ENCODE measurements at places on chromosomes 16 and 17. TPM values are rescaled to one million over a fixed set of nuclear protein-coding genes. Genes with fewer than 3 reads are reported as not detected.

RPL19 gene
- 1,465 TPM for total RNA-seq

LGALS9C gene
- 0.47 TPM for total RNA-seq

CLEC10A gene
- 7.7 TPM for total RNA-seq

KRTAP2-3 gene
- total RNA-seq = not detected

DPEP3 gene
- 0.18 TPM for total RNA-seq

CCL2 gene
- total RNA-seq = 34.1 TPM

NACA2 gene
- not detected for total RNA-seq

BEAN1 gene
- total RNA-seq = 0.15 TPM

TAC4 gene
- total RNA-seq = not detected

SOCS1 gene
- total RNA-seq = 17.8 TPM

SLC12A3 gene
- not detected for total RNA-seq

PROCA1 gene
- total RNA-seq = 4.4 TPM

ABI3 gene
- 46.8 TPM for total RNA-seq

ACSM2A gene
- total RNA-seq = not detected

TSPOAP1 gene
- total RNA-seq = 20.2 TPM

GH1 gene
- not detected for total RNA-seq

APOH gene
- 17.1 TPM for total RNA-seq

RAMP2 gene
- 127 TPM for total RNA-seq

FAM117A gene
- 16.4 TPM for total RNA-seq

TM4SF5 gene
- total RNA-seq = not detected

TPSB2 gene
- total RNA-seq = 168 TPM

SLC52A1 gene
- 0.86 TPM for total RNA-seq

CCL7 gene
- not detected for total RNA-seq

PABPN1L gene
- not detected for total RNA-seq

HYDIN gene
- 19.5 TPM for total RNA-seq

SEZ6L2 gene
- total RNA-seq = 10.7 TPM

TBX6 gene
- 1.6 TPM for total RNA-seq

ZNF19 gene
- 18.3 TPM for total RNA-seq

CTRB2 gene
- total RNA-seq = 0.44 TPM
